ENCODE measurements at places on chromosomes 4 and X. TPM values are rescaled to one million over a fixed set of nuclear protein-coding genes. Genes with fewer than 3 reads are reported as not detected.
A peak's percentile ranks its signal among the peaks of the same experiment; 100 is the strongest.

- peaks cover 21% of the 10 kb centered on the region for H3K36me3 ChIP-seq
- no peak overlapping the region for H3K4me3 ChIP-seq
- H3K27ac ChIP-seq, result no peak overlapping the region
- no peaks in the 10 kb centered on the region for H3K27me3 ChIP-seq
- DNase-seq, result no peak
Observed at GRCh38 chr4:87461281-87461700, 38.9 kb downstream of the NUDT9 start.

- peaks cover 37% of the 10 kb centered on the region for H3K4me1 ChIP-seq
- H3K27me3 ChIP-seq, result no peaks in the 10 kb centered on the region
- no peaks in the 10 kb centered on the region for H3K36me3 ChIP-seq
- H3K27ac ChIP-seq, result peak overlapping the region; percentile 100
Observed at GRCh38 chr4:102825261-102826091, 1.9 kb downstream of the UBE2D3 start.

GRCh38 chr4:17565846-17566245, 11.2 kb upstream of the LAP3 start:
- no peak for DNase-seq
- H3K4me3 ChIP-seq, result no peak overlapping the region
- H3K27me3 ChIP-seq, result no peaks in the 10 kb centered on the region

GRCh38 chrX:131332331-131332730, 43.2 kb upstream of the IGSF1 start:
- H3K4me3 ChIP-seq, result no peak overlapping the region
- H3K36me3 ChIP-seq, result no peaks in the 10 kb centered on the region
- DNase-seq, result no peak

DNA sequence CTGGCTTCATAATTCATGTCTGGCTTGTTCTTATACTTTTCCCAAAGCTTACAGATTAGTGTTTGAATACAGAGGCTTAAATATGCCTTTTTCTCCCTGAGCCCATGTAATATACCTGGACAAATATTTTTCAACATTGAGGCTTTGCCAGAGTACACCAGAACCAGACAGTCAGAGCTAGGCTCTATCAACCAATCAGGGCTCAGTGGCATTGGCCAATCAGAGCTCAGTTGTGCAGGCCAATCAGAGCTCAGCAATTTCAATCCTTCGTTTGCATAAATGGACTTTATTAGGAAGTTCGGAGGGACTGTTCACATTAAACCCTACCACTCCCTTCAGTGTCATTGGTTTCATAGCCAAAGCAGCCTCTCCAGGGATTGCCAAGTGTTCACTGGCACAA, 51.2 kb upstream of the TMSB15B start:
- no peak overlapping the region for H3K27ac ChIP-seq
- no peaks in the 10 kb centered on the region for H3K4me1 ChIP-seq
- H3K4me3 ChIP-seq, result no peak overlapping the region
- DNase-seq, result no peak
- H3K36me3 ChIP-seq, result no peaks in the 10 kb centered on the region

GRCh38 chr4:5424211-5424610, 284.1 kb downstream of the EVC2 start:
- no peaks in the 10 kb centered on the region for H3K4me1 ChIP-seq
- no peak for DNase-seq
- H3K36me3 ChIP-seq, result no peaks in the 10 kb centered on the region
- H3K4me3 ChIP-seq, result no peak overlapping the region
- no peak overlapping the region for H3K27ac ChIP-seq

- no peaks in the 10 kb centered on the region for H3K36me3 ChIP-seq
- no peak for DNase-seq
- H3K4me1 ChIP-seq, result peaks cover 66% of the 10 kb centered on the region
- no peaks in the 10 kb centered on the region for H3K27me3 ChIP-seq
Observed at GRCh38 chr4:125317525-125317877, 2.7 kb downstream of the FAT4 start.

DNA sequence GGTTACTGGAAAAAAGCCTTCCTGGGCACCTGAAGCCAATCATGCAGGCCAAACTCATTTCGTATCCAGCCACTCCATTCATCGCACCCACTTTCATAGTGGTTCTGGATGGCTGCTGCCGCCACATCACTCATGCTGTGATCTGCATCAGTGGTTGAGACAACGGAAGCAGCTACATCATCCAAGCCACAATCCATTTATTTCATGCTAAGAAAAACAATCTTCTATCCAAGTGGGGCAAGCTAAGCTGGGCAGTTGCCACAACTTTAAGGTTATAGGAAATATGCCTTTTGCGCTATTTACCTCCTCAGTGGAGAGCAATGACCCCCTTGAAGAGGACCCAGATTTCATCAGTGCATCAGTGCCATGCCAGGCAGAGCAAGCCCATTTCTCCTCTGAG, 124.6 kb downstream of the GRIA3 start:
- no peaks in the 10 kb centered on the region for H3K4me1 ChIP-seq
- no peaks in the 10 kb centered on the region for H3K36me3 ChIP-seq
- no peak overlapping the region for H3K27ac ChIP-seq
- no peak for DNase-seq

- no peaks in the 10 kb centered on the region for H3K4me1 ChIP-seq
- no peaks in the 10 kb centered on the region for H3K36me3 ChIP-seq
- DNase-seq, result no peak
- no peak overlapping the region for H3K27ac ChIP-seq
- no peaks in the 10 kb centered on the region for H3K27me3 ChIP-seq
Observed at GRCh38 chr4:6189511-6189910, 10.8 kb downstream of the JAKMIP1 start.

DNA sequence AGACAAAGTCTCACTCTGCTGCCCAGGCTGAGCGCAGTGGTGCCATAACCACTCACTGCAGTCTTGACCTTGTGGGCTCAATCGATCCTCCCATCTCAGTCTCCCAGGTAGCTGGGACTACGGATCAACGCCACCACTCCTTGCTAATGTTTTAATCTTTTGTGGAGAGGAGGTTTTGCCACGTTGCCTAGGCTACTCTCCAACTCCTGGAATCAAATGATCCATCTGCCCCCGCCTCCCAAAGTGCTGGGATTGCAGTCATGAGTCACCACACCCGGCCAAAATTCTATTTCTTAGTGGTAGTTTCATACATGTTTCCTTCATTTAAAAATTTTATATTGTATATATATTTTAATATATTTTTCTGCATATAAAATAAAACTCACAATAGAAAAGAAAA, 125.8 kb upstream of the CLNK start:
- H3K36me3 ChIP-seq, result no peaks in the 10 kb centered on the region
- no peaks in the 10 kb centered on the region for H3K27me3 ChIP-seq
- DNase-seq, result no peak
- no peaks in the 10 kb centered on the region for H3K4me1 ChIP-seq

DNA sequence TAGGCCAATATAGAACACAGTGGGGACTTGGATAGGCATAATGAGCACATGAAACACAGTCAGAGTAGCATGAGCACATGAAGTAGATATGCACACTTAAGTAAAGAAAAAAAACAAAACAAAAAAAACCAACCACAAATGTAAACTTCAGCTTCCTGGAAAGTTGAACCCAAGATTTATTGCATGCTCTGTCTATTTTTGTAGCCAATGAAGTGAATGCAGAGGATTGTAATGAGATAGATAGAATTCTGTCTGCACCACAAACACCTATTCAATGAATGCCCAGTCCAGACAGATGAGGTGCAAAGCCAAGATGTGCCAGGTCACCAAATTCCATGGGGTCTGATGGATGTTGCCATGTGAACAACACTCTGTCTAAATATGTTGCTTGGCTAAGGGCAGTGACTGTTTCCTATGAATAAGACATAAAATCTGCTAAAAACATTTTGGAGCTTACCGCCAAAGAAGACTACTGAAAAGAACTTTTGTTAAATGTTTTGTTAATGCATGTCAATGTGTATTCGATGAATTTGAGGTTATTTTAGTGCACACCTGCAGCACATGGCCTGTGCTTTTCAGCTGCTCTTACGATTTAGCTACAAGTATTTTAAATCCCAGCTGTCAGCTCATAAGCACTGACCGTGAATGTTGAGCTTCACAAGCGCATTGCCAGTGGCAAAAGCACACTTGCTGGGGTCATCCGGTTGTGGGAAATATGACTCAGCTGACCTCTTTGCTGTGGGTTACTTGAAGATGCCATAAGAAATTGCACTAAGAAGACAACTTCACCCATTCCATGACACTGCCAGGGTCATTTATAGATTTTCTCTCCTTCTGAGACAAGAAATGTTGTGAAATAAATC, 374.8 kb upstream of the GNPDA2 start:
- no peaks in the 10 kb centered on the region for H3K27me3 ChIP-seq
- no peak overlapping the region for H3K4me3 ChIP-seq
- DNase-seq, result no peak
- no peaks in the 10 kb centered on the region for H3K36me3 ChIP-seq

GRCh38 chrX:21926527-21927278, 13.8 kb upstream of the SMS start:
- no peak overlapping the region for H3K4me3 ChIP-seq
- DNase-seq, result no peak
- no peaks in the 10 kb centered on the region for H3K36me3 ChIP-seq
- peak overlapping the region; percentile 38 for H3K27ac ChIP-seq

DNA sequence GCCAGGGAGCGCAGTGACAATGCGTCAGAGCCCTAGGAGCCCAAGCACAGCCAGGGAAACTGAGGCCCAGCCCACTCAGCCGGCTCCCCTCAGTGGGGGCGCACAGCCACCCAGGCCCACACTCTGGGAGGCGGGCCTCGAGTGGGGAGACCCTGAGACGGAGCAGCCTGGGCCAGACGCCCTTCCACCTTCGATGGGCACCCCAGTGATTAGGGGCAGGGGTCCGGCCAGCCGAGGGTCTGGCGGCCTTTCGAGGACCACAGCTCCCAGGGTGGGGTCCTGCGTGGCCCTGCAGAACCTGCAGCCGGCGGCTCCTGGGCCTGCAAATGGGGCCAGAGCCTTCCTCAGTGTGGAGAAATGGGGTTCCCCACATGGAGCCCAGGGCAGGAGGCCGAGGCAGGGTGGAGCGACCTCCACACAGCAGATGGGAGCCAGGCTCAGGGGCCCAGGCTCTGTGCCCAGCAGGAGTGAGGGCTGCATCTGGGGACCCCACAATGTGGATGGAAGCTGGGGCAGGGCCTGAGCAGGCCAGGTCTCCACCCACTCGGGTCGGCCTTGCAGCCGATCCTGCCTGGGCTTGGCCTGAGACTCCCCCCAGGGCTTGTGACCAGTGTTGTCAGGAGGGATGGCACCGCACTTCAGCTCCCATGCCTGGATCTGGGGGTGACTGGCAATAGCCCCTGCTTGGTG, 5.0 kb downstream of the HGFAC start:
- no peaks in the 10 kb centered on the region for H3K36me3 ChIP-seq
- peaks cover 17% of the 10 kb centered on the region for H3K27me3 ChIP-seq
- H3K4me1 ChIP-seq, result peaks cover 19% of the 10 kb centered on the region
- no peak overlapping the region for H3K27ac ChIP-seq
- H3K4me3 ChIP-seq, result no peak overlapping the region
- no peak for DNase-seq

DNA sequence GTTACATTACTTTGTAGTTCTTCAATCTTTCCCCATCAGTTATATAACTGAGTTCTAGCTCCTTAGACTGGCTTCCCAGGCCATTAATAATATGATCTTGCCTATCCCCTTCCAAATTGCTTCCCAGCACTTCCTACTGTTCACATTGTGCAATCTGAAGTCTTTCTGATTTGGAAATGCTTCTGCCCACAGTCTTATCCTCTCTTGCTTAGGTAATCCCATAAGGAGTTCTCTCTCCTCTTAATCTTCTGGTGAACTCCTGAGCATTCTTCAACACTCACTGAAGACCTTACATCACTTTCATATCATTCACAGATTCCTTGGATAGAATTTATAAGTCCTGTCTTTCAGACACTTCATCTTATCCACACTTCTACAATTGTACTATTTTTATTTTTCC, 132.7 kb upstream of the TTC29 start:
- DNase-seq, result no peak
- no peaks in the 10 kb centered on the region for H3K36me3 ChIP-seq
- H3K4me3 ChIP-seq, result no peak overlapping the region
- no peaks in the 10 kb centered on the region for H3K27me3 ChIP-seq

DNA sequence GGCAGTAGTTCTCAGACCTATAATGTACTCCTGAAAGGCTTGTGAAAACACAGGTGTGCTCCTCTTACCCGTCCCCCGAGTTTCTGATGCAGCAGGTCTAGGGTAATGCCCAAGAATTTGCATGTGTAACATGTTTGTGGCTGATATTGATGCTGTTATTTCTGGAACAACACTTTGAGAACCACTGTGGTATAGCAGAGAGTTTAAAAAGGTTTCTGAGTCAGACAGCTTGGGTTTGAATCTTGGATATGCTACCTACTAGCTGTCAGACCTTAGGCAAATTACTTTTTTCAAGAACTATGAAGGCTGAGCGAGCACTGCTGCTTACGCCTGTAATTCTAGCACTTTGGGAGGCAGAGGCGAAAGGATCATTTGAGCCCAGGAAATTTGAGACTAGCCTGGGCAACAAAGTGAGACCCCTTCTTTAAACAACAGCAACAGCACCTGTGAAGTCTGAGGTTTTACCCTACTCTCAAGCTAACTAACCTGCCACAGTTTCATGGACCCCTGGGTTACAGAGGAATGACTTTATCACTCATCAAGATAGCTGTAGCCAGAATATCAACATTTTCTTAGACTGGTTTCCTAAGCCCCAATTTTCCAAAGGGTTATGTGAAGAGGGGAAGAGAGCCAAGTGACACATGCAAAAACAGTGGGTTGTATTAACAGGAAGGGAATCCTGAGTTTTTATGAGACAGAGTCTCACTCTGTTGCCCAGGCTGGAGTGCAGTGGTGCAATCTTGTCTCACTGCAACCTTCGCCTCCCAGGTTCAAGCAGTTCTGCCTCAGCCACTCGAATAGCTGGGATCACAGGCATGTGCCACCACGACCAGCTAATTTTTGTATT, 5.1 kb downstream of the AFF1 start:
- peaks cover 57% of the 10 kb centered on the region for H3K4me1 ChIP-seq
- DNase-seq, result no peak
- H3K27me3 ChIP-seq, result peaks cover 3% of the 10 kb centered on the region

GRCh38 chr4:152132776-152133175, 372.0 kb upstream of the GATB start:
- H3K4me3 ChIP-seq, result no peak overlapping the region
- no peaks in the 10 kb centered on the region for H3K27me3 ChIP-seq
- no peaks in the 10 kb centered on the region for H3K4me1 ChIP-seq
- DNase-seq, result no peak
- no peaks in the 10 kb centered on the region for H3K36me3 ChIP-seq

DNA sequence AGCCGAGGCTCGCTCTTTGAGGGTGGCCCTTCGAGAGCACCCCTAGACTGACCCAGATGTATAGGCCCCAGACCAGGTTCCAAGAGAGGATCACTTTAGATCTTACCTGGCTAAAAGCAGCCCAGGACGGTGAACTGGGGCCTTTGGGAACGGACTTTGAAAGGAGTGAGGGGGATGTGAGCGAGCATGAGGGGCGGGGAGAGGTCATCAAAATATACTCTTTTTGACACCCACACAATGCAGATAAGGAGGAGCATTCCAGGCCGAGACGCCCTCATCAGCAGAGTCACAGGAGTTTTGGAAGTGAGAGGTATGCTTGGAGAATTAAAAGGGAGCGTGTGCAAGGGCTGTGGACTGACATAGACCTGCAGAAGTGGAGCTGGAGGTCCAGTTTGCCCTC, 528 bp downstream of the NSDHL start:
- no peaks in the 10 kb centered on the region for H3K27me3 ChIP-seq
- H3K36me3 ChIP-seq, result no peaks in the 10 kb centered on the region
- peak overlapping the region; percentile 70 for H3K27ac ChIP-seq
- DNase-seq, result no peak

The CTAG2 gene
- not detected for total RNA-seq

The MAGEC2 gene
- not detected for total RNA-seq

The VGLL1 gene
- total RNA-seq, result not detected

The GPR34 gene
- total RNA-seq, result 6.0 TPM

The NOX1 gene
- total RNA-seq, result not detected

The KLF8 gene
- 10.1 TPM for total RNA-seq

The PRR32 gene
- not detected for total RNA-seq

The LNX1 gene
- 7.9 TPM for total RNA-seq

The MAGEA2B gene
- not detected for total RNA-seq

The GATA1 gene
- 0.50 TPM for total RNA-seq

The TLL1 gene
- total RNA-seq, result 10.9 TPM

The PCDH11X gene
- under 0.01 TPM for total RNA-seq
